ENCODE measurements at places on chromosomes 5 and 9.

GRCh38 chr5:119524485-119524884 is 72.2 kb downstream of the HSD17B4 start:
- no peak for DNase-seq

GRCh38 chr5:56094579-56095361 is 100.0 kb upstream of the IL6ST start:
- DNase-seq = no peak

DNA sequence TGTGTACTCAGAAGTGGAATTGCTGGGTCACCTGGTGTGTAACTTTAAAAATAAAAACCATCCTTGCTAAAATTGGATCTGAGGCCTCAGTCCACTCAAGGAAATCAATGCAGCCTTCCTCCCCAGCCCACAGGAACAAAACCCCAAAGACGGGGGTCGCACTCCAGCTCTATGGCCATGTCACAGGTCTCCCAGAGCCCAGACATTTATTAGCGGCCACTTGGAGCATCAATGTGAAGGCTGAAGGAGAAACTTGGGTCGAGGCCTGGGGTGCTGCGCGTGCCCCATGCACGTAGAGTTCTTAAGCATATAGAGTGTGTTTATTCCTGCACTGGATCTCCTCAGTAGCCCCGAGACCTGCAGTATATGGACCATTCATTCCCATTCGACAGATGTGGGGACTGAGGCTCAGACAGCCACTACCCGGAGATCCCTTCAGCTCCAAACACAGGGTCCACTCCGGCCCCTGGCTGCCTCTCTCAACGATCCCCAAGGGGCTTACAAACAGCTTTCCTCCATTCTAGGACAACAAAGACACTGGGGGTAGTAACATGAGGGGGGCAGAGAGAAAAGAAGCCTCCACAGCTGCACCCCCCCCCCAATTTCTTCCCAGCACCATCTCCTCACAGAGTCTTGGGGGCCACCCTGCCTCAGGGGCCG is 14.3 kb upstream of the OLFM1 start:
- no peak for DNase-seq

DNA sequence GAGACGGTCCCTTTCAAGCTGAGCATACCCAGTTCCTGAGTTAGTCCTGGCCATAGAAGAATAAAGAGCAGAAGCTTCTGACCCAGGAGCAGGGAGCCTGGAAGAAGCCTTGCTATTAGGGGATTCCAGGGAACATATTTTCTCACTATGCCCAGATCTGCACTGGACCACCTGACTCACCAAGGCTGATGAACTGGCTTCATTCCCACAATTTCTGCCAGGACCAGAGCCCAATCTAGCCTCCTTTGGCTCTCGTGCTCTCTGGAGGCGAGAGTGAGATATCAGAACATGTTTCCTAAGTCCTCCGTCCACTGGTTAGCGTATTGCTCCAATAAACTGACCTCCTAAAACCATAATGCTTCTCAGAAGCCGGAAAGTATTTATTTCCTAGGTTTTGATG is 9.9 kb downstream of the GABBR2 start:
- no peak for DNase-seq

GRCh38 chr5:78927657-78928282 is 57.3 kb downstream of the ARSB start:
- no peak for DNase-seq

- DNase-seq = no peak
These were observed 54.7 kb downstream of the PTCD2 start for GRCh38 chr5:72374844-72375243.

GRCh38 chr5:120413686-120414085 is 50.4 kb upstream of the PRR16 start:
- DNase-seq = no peak

GRCh38 chr5:135450336-135450735 is 1.8 kb downstream of the TIFAB start:
- DNase-seq = no peak

DNA sequence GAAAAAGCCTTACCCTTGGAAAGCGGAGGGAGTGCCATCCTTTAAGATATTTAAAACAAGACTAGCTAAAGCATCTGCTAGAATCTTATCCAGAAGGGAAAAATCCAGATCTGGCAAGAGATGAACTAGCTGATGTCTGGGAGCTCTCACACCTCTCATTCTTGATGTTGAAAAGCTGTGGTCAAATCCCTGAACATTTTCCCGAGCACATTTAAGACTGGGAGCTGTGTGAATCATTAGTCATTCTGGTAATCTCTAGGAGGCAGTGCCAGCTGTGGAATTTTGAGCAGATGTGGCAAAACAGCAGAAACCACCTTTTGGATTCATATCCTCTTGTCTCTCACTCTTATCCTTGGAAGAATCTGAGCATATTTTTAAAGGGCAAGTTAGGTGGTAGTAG is 218.0 kb downstream of the MAN2A1 start:
- no peak for DNase-seq

DNA sequence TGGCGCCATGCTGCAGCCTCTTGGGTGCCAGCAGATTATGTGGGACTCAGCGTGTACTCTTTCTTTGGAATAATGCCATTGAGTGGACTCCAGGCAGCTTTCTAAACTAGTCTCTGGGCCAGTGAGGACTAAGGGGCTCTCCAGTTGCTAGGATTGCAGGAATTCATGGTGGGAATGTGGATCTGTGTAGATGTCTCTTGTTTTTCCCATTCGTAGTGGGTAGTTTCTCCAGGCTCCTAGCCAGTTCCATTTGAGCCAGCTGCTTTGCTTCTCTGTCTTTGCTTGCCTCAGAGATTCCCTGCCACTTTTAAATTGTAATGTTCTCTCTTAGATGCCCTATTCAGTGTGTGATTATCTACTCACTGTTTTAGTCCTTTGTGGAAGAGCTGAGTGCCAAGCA is 42.6 kb downstream of the SLF1 start:
- no peak for DNase-seq

- DNase-seq = no peak
These were observed 481.4 kb downstream of the CHSY3 start for GRCh38 chr5:130385656-130386055.

- no peak for DNase-seq
These were observed 32.1 kb upstream of the CLINT1 start for GRCh38 chr5:157890836-157891597.

- no peak for DNase-seq
These were observed 33.1 kb upstream of the SPIN1 start for GRCh38 chr9:88355166-88355565.

DNA sequence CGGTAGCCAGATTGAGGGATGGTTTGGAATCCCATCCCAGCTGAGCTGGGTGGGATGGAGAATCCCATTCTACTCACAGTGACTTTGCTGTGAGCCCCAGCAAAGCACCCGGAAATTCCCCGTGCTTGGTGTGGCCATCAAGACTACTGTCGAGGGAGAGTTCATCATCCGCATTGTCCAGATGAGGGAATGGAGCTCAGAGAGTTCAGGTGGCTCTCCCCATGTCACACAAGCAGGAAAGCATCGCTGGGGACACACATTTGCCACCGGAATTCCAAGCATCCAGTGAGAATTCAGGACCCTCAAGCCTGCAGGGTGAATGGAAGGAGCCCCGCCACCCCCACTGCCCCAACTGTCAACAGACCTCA is 54.4 kb downstream of the HRH2 start:
- no peak for DNase-seq

DNA sequence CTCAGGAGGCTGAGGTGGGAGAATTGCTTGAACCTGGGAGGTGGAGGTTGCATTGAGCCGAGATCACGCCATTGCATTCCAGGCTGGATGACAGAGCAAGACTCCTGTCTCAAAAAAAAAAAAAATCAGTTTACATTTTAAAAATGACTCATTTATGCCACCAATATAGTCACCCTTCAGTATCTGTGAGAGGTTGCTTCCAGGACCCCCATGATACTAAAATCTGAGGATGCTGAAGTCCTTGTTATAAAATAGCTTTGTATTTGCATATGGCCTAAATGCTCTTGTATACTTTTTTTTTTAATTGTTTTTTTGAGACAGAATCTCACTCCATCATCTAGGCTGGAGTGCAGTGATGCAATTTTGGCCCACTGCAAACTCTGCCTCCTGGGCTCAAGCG is 5.8 kb downstream of the OCLN start:
- no peak for DNase-seq

- DNase-seq = no peak
These were observed 121.1 kb upstream of the SEMA6A start for GRCh38 chr5:116695681-116696080.

DNA sequence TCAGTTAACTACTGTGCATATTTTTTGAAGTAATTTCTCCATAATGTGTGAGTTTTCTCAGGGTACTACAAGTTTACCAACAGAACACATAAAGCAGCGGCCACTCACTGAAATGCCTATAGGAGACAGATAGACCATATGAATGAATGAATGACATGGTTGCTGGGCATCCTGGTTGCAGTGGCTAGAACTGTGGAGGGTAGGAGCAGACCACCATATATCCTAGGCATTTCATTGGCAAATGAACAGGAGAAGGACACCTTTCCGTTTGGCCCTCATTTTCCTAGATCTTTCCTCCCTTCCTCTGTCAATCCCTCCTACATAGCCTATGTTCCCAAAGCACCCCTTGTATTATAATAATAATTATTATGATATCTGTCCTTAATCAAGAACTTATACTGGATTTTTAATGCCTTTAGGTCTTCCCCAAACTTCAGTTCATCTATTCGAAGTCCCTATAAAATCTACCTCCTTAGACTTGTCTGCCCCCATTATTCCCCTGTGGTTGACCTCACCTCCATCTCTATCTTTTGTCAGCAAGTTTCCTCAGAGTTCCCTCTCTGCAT is 472.2 kb downstream of the RAB3C start:
- DNase-seq = no peak

- DNase-seq = no peak
These were observed 508.6 kb upstream of the FAM174A start for GRCh38 chr5:100026606-100027005.

DNA sequence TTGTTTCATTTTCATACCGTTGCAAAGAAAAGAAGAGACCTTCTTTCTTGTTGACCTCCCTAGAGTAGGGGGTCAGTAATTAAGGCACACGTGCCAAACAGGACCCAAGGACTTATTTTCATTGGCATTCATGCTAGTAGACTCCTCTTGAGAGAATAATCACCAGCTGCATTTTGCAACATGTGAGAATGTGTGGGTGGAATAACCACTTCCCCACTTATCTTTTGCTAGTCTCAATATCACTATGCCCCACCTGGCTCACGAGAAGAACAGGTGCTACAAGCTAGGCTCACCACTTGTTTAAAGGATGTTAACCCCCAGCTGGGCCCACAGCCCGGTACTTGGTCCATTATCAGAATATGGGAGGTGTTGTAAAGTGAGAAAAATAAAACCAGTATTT is 460.7 kb upstream of the MEF2C start:
- DNase-seq = no peak

- no peak for DNase-seq
These were observed 616 bp downstream of the IL11RA start for GRCh38 chr9:34652602-34653000.

DNA sequence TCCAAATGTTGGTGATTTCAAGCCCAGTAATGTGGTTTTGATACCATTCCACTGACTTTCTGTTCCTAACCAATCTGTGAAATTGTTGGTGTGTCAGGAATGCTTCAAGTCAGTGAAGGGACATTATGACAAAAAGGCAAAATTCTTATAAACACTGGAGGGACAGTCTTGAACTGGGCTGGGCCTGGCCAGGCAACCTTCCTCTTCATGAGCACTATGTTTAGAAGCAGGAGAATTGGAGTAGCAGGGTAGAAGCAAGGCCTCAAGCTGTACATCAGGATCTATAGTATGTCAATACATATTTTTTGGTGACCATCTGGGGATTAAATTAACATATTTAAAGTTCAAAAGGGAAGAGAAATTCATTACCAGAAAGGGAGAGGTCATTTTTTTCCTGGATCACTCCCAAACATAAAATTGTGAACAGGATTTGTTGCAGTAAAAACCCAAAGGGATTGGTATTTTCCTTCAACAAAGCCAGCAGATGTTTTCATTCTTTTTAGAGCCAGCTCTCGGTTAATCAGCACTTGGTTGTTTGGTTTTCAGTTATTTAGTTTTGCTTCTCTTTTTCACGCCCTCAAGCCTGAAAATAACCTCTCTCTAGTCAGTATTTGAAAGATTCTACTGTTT is 77.9 kb upstream of the PIK3R1 start:
- no peak for DNase-seq

DNA sequence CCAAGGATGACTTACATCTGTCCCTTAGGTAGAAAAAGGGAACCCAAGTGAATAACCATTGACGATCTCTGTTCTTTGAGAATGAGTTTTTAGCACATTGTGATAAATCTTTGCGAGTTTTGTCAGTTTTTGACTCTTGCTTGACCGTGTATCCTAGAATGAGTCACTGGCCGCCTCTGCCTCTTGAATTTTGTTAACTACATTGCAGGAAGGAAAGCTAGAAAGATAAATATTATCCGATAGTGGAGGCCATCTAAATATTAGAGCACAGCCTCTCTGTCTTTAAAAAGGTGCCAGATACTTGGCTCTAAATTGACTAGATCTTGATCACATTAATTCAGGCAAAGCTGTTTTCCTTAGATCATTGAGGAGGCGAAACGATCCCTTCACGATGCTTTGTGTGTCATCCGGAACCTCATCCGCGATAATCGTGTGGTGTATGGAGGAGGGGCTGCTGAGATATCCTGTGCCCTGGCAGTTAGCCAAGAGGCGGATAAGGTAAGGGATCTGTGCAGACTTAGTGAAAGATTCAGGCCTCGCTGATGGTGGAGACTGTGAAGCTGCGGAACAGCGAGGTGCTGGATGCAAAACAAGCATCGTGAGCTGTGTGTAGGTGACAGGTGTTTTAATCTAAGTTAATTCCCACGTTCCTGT is 12.2 kb downstream of the CCT5 start:
- no peak for DNase-seq

GRCh38 chr9:89815903-89816573 is 211.2 kb downstream of the GADD45G start:
- DNase-seq = no peak

GRCh38 chr5:147303976-147304375 is 69.2 kb downstream of the STK32A start:
- no peak for DNase-seq

DNA sequence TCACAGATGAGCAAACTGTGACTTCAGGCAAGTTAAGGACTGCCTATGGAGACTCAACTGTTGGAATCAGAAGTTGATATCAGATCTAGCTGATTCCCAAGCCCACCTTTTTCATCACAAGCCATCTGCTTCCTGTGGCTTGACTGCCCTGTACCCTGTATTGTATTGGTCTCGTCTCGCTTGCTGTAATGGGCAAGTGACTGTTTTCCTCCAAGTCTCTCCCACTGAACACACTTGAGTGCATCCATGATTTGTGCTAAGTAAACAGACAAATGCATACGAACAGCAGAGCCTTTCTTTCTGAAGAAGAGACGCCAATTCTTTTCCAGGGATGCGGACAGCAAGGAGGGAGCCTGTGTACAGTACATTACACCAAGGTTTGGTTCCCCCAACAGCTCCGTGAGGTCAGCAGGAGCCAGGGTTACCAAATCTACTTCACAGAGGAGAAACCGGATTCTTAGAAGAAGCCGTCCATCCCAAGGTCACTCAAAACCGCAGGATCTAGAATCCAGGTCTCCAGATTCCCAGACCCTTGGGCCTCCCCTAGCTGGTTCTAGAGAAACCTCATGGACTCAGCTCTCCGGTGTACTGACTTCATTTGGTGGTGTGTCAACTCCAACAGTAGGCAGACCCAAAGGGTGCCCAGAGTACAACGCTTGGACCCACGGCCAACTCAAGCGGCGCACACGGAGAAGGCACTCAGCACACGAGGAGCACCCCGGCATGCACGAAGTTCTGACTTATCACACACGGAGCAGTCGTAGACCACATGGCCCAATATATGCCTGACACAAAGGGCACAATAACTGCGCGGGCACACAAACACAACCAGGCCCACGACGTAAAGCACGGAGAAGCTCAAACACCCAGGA is 1.1 kb downstream of the BAG1 start:
- DNase-seq = no peak

GRCh38 chr5:124745928-124746915 is at the start of gene ZNF608:
Gene ZNF608, minus strand, starts transcription at chr5:124746639. Its CDS starts 1,650 bp downstream, at chr5:124744989.
- DNase-seq = no peak
